ENCODE measurements at places on chromosomes 2 and 18. TPM values are rescaled to one million over a fixed set of nuclear protein-coding genes. Genes with fewer than 3 reads are reported as not detected.

GRCh38 chr2:106866641-106867040, 19.3 kb downstream of the ST6GAL2 start:
- no peaks in the 10 kb centered on the region for H3K36me3 ChIP-seq
- H3K4me3 ChIP-seq: no peak overlapping the region
- peaks cover 2% of the 10 kb centered on the region for H3K27me3 ChIP-seq

DNA sequence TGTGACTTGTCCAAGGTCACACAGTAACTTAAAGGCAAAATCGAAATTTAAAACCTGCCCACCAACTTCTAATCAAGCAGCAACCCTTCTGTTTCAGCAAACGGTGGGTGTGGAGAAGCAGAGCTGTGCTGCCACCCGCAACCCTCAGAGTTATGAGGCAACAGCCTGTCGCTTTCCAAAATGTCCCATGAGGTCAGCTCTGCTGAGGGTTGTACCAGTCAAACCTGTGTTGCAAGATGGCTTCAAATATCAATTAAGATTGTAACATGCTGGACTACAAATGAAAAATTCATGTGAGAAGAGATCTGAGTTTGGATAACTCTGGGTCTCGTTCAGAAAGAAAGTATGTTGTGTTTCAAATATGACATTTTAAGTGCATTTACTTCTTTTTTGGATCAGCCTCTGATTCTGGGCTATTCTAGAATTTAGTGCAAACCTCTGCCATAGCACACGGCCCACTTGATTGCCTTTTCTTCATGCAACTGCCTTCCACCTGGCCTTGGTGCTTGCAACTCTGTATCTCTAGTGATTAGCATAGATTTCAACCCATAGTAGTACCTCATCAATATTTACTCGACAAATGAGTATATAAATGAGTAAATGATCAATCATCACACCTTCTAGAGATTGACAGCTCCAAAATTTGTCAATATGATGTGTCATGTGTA, 69.3 kb downstream of the TIMM21 start:
- peaks cover 12% of the 10 kb centered on the region for H3K27me3 ChIP-seq
- H3K4me1 ChIP-seq: no peaks in the 10 kb centered on the region
- no peak for DNase-seq
- no peaks in the 10 kb centered on the region for H3K36me3 ChIP-seq
- H3K27ac ChIP-seq: no peak overlapping the region
- H3K4me3 ChIP-seq: no peak overlapping the region

The CD207 gene
- total RNA-seq: 1.1 TPM

DNA sequence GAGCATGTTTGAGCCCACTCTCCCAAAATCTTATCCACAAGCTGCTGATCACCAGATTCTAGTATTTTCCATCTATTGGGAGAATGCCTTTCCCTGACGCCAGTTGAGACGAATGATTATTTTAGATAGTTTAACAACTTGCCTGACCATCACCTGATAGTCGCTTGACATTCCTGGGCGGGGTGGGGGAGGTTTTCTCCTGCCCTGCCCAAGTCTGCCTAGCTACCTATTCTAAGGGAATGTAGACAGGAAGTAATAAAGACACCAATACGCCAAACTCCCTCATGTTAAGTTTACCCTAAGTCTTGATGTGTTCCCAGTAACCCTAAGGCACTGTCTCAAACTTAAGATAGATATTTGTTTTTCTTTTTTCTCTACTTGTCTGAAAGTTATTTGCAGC, 4.6 kb upstream of the ACAA2 start:
- peak overlapping the region; percentile 94 for H3K27ac ChIP-seq
- no peaks in the 10 kb centered on the region for H3K27me3 ChIP-seq
- peak overlapping the region; percentile 78 for H3K4me3 ChIP-seq

- no peaks in the 10 kb centered on the region for H3K4me1 ChIP-seq
- H3K27me3 ChIP-seq: no peaks in the 10 kb centered on the region
- no peak overlapping the region for H3K4me3 ChIP-seq
- no peak for DNase-seq
- no peak overlapping the region for H3K27ac ChIP-seq
These were observed 120.6 kb downstream of the PIGN start for GRCh38 chr18:62066102-62066818.

The SERPINB2 gene
- total RNA-seq: not detected

GRCh38 chr2:191246820-191247380, 1.7 kb downstream of the MYO1B start:
- no peaks in the 10 kb centered on the region for H3K36me3 ChIP-seq
- peaks cover 25% of the 10 kb centered on the region for H3K27me3 ChIP-seq
- DNase-seq: no peak
- H3K4me1 ChIP-seq: peaks cover 10% of the 10 kb centered on the region
- peak overlapping the region; percentile 63 for H3K4me3 ChIP-seq
- H3K27ac ChIP-seq: peak overlapping the region; percentile 10

The DSG2 gene
- 0.14 TPM for total RNA-seq

DNA sequence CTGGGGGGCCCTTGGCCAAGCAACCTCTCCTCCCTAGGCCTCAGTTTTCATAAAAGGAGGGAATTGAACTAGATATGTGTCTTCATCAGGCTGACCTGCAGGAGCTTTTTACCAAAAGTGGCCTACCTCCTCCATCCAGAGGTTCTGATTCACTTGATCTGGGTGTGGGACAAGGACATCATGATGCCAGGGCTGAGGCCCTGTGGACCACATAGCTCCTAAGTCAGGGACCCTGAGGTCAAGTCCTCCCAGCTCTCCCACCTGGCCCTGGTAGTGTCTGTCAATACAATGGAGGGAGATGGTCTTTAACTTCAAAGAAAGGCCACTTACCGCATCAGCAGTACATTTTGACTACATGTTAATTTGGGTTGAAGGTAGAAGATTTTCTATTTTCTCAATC, 10.4 kb downstream of the IL1RN start:
- no peak overlapping the region for H3K27ac ChIP-seq
- H3K4me1 ChIP-seq: peaks cover 18% of the 10 kb centered on the region
- no peaks in the 10 kb centered on the region for H3K36me3 ChIP-seq

GRCh38 chr18:6633310-6633709, 96.2 kb upstream of the ARHGAP28 start:
- no peaks in the 10 kb centered on the region for H3K36me3 ChIP-seq
- DNase-seq: no peak
- no peak overlapping the region for H3K4me3 ChIP-seq
- no peaks in the 10 kb centered on the region for H3K4me1 ChIP-seq
- H3K27me3 ChIP-seq: no peaks in the 10 kb centered on the region

GRCh38 chr2:28617502-28618184, 121.8 kb downstream of the PLB1 start:
- H3K27me3 ChIP-seq: no peaks in the 10 kb centered on the region
- DNase-seq: no peak
- no peak overlapping the region for H3K4me3 ChIP-seq
- peaks cover 34% of the 10 kb centered on the region for H3K4me1 ChIP-seq
